ENCODE measurements at places on chromosomes 12 and 14.

DNA sequence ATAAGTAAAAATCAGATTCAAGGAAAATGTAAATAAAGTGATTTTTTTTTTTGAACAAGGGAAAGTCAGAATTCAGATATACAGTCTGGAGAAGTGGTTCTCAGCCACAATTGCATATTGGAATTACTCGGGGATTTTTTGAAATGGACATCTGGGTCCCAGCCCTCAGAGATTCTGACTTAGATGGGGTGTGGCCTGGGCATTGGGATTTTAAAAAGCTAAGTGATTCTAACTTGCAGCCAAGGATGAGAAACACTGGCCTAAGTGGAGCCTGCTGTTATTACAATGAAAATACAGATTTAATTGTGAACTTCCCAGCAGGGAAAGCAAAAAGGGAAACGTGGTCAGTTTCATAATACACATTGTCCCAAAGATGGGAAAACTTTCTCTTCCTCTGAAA, 273.8 kb downstream of the TTC8 start:
- DNase-seq = no peak

GRCh38 chr12:130281153-130281799, 56.4 kb upstream of the PIWIL1 start:
- peak; percentile 83 for DNase-seq

DNA sequence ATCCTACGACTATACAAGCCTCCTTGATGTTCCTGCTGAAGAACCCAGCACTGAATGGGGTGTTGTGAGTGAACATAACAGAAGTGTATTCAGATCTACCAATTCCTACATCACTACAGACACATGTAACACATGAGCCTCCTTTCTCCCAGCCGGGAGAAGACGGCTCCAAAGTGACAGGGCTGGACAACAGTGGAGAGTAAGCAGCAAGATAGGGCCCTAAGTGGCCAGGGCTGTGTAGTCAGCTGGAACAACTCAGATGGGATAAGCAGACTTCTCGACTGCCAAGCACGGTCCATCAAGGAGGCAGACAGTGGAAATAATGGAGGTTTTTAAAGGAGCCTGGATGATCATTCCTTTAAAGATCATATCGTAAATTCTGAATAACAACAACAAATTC, 73.5 kb downstream of the TTC7B start:
- no peak for DNase-seq

DNA sequence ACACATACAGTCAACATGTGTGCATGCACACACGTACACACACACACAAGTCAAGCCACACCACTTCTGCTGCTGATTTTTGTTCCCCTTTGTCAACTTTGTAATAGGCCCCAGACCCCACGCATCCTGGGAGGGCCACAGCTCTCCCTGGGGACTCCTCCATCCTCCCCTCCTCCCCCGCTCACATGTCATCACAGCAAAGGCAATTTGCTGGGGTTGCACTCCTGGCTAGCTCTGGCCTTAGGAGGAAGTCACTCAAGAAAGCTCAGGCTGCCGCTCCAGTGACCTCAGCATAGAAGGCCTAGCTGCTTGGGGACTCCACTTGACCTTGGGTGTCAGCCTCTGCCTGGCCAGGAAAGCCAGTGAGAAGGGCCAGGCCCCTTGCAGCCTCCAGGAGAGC, 27.2 kb downstream of the NGB start:
- DNase-seq = no peak

GRCh38 chr14:92653162-92653651, 95.2 kb downstream of the LGMN start:
- no peak for DNase-seq

DNA sequence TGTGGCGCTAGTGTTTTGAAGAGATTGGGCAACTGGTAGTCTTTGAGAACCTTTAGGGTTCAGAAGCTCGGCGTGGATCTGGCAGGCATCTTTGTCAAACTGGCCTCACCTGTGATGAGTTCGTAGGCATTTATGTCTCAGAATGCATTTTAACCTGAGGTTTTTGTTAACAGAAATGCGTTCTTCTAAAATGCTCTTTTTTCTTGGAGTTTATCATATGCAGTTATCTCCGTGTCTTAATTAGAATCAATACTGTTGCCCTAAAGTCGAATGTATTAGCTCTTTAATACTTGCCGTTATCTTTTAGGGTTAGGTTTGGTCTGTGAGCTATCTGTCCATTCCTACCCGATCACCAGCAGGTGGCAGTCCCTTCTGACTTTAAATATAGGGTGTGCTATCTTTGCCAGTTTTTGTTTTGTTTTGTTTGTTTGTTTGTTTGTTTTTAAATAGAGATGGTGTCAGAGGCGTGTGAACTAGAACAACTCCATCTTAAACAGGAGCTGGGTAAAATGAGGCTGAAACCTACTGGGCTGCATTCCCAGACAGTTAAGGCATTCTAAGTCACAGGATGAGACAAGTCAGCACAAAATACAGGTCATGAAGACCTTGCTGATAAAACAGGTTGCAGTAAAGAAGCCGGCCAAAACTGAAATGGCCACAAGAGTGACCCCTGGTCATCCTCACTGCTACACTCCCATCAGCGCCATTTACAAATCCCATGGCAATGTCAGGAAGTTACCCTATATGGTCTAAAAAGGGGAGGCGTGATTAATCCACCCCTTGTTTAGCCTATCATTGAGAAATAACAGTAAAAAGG, 1.4 kb downstream of the ATF1 start:
- DNase-seq = peak; percentile 43

DNA sequence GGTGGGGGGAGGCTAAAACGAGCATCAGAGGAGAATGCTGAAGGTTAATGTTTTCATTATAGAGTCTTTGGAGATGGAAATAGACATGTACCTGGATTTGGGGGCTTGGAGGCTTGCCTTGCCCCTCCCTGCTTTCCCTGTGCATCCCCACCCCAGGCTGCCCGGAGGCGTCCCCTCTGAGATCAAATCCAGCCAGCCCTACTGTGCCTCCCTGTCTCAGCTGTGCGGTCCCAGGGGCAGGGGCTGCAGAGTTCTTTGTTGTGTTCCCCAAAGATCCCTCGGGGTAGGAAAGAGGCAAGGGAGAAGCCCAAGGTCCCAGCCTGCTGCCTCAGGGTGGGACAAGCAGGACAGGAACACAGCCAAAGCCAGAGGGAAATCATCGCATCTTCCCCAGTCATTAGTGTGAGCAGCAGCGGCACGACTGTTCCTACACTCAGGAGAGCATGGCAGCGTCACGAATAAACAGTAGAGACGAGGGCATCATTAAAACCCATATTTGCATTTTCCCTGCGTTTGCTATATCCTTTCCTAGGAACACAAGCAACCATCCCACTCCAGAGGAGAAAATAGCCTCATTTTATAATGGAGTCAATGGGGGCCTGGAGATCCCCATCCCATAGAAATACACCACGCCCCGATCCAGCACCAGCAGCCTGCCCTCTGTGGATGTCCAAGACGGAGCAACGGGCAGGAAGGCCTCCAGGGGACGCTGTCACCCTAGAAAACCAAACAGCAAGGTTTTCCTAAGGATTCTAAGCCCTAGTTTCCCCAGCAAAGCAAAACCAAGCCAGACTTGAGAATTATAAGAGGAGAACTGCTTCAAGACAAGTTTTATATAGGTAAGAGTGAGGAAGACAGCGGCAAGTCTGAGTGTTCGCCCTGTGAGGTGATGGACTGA, 32.4 kb downstream of the ANO2 start:
- DNase-seq = peak; percentile 75

DNA sequence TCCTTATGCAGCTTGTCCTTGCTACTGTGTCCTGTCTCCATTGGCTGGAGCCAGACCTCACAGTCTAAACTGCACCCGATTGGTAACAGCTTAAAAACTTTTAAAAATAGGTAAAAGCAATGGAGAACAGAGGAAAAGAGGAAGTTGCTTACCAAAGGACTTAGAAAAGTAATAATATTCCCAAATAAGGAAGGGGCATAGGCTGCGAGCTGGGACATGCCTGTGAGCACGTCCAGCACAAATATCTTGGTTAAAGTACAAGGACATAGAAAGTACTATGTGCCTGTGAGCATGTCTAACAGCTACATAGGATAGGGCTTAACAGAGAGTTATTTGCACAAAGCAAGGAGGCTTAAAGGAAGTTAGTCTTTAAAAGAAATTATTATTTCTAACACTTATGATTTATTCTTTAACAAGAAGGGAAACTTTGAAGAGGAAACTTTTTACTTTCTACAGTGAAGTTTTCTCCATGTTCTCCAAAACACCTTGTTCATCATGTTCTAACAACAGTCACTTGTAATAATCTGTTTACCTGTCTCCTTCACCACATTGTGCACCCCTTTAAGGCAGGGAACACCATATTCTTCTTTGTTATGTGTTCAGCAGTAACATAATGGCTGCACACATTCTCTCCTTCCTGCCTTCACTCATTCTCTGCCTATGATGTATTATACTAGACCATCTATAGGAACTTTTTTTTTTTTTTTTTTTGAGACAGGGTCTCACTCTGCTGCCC, 9.8 kb upstream of the UBE2N start:
- no peak for DNase-seq

DNA sequence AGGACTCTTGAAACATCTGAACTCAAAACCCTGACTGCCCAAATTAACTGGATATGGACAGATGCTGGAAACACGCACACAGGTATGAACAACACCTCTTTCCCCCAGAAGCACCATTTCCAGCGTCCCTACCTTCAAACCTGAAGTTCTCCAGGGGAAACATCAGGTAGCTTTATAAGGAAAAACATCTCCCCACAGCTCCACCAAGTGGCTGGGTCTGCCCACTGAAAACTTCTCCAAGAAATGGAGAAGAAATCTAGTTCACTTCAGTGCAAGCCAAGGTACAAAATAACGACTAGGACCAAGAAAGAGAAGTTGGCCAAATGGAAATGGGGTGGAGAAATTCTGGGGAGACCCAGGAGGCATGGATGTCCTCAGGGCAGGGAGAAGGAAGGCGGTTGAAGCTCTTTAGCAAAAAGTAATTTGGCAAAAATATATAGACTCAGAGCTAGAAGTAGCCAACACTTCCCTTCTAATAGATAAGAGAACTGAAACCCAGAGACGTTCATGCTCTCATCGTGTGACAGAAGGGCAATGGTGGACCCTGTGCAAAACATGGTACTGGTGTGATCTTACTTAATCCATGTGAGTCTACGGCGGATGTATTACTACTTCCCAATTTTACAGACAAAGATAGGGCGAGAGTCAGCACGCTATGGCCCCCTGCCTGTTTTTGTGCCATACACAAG, 10.5 kb upstream of the NUAK1 start:
- peak; percentile 68 for DNase-seq

GRCh38 chr12:118061873-118062843, 1.2 kb upstream of the WSB2 start:
- DNase-seq = peak; percentile 82

- DNase-seq = no peak
Observed at GRCh38 chr14:52240623-52241022, 26.9 kb upstream of the PTGDR start.

- peak; percentile 83 for DNase-seq
Observed at GRCh38 chr12:64946132-64946829, 121.8 kb downstream of the TBC1D30 start.

DNA sequence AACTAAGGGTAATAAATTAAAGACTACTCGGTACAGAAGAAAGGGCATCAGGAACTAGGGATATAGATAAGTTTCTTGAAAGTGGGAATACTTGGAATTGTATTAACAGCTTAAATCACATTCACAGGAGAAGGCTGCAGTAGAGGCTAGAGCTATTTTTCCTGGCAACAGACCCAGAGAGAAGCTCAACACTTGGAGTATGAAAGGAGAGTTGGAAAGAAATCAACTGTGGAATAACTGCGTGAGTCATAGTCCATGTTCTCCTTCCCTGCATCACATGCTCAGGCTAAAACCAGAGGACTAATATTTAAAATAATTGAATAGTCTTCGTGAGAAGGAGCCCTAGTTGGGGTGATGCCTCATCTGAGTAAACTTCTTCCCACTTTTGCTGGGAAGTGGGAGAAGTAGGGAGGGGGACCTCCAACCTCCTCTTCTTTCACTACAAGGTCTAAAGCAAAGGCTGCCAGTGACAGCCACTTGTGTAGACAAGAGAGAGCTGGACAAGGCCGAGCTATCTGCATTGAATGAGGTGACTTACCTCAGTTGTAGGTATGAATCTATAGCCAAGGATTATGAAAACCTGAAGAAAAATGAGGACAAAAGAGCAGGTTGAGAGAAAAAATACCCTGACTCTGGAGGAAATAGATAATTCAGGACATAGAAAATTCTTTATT, 32.7 kb downstream of the DYRK2 start:
- no peak for DNase-seq

- DNase-seq = peak; percentile 75
Observed at GRCh38 chr12:130053651-130054069, 108.6 kb upstream of the FZD10 start.

DNA sequence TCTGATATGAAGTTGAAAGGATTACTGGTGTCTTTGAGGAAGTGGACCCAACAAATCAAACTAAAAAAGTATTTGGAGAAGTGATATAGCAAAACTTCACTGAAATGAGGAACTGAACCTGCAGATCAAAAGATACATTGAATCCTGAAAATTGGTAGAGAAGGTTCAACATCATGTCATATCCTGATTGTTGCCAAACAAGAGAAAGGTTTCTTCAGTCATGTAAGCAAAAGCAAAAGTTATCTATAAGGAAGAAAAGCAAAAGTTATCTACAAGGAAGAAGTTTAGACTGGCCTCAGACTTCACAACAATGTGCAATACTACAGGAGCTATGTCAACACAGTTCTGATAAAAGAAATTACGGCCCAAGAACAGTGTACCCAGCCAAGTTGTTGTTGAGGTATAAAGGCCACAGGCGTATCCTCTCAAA, 142.7 kb downstream of the RAD51B start:
- no peak for DNase-seq

GRCh38 chr14:85934123-85934885, 404.4 kb downstream of the FLRT2 start:
- DNase-seq = no peak

- peak; percentile 56 for DNase-seq
Observed at GRCh38 chr14:73049428-73049827, 8.9 kb upstream of the RBM25 start.

GRCh38 chr14:89675590-89675989, 258.6 kb upstream of the FOXN3 start:
- DNase-seq = no peak

GRCh38 chr12:111569363-111570083, 29.6 kb downstream of the ATXN2 start:
- no peak for DNase-seq

- no peak for DNase-seq
Observed at GRCh38 chr12:25194214-25194613, 746 bp downstream of the DNAI7 start.

- no peak for DNase-seq
Observed at GRCh38 chr12:1876086-1876485, 42.4 kb downstream of the CACNA2D4 start.

GRCh38 chr12:14278294-14278953, 87.1 kb upstream of the ATF7IP start:
- DNase-seq = no peak

DNA sequence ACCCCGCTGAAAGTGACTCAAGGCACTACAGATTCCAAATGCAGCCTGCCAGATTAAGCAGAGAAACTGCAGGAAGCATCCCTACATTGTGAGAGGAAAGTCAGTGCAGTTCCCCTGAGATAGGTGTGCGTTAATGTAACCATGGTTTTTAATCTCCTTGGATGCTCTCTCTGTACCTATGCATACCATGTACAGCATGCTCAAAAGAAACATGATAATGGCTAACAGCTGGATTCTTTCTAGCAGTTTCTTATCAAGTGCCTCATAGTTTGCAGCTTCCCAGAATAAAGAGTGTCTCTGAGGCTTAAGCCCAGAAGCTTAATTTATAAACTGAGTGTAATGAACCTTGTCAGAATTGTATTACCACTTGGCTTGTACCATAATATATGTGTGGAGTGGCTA, 17.1 kb upstream of the MDM1 start:
- no peak for DNase-seq
